Stomach (tissue), 19 donors: ENCODE measurements at places on chromosomes 11 and 22.
A peak's percentile ranks its signal among the peaks of the same experiment; 100 is the strongest.

GRCh38 chr11:69048031-69048693, 570 bp upstream of the TPCN2 start:
- no peak for DNase-seq

GRCh38 chr11:81916451-81916850, 817.2 kb downstream of the FAM181B start:
- no peak for DNase-seq

GRCh38 chr22:31144223-31144622, 3.9 kb upstream of the PLA2G3 start:
- no peak for DNase-seq

DNA sequence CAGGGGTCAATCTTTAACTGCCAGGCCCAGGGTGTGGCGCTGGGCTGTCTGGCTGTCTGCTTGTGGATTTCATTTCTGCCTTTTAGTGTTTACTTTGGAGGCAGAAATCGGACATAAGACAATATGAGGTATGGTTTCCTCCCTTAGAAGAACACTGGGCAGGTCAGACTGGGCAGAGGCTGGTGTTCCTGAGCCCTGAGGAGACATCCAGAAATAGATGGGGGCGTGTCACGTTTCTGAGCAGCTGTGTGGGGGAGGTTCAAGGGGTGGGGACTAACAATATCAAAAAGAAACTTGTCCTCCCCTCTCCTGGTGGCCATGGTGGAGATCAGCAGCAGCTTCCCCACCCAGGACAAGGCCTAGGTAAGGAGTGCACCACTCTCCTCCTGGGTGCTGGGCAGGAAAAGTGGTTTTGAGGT, at the start of gene ART1:
Gene ART1, plus strand, starts transcription at position 312 of the 419 bp plus-strand sequence. CDS start 14,086 bp downstream, outside the sequence.
- DNase-seq = no peak

DNA sequence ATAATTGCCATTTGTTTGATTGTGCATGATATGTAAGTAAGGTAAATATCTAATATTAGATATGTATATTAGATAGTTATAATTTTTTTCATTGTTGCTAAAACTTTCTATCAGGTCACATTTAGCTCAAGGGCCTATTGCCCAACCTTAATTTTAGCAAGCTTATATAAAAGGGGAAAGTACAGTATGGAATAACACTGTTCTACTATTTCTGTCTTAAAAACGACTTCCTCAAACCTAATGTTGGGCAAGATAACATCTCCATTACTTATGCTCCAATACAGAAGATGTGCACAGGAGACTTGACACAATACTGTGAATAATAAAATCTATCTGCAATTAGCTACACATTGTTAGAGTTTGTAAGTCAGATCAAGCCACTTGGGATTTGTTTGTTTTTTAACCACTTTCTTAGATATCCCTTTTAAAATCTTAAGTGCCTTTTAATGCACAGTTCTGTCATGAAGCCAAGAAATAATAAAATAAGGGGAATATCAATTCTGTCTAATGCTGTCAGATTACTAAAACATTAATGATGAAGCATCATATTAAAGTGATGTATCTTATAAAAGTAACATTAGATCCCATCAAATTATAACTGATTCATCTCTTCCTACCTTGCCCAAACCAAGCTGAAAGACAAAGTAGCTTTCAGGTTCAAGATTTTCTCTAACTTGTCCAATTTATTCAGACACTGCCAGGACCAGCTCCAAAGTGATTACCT, 98.1 kb downstream of the SIK3 start:
- no peak for DNase-seq

DNA sequence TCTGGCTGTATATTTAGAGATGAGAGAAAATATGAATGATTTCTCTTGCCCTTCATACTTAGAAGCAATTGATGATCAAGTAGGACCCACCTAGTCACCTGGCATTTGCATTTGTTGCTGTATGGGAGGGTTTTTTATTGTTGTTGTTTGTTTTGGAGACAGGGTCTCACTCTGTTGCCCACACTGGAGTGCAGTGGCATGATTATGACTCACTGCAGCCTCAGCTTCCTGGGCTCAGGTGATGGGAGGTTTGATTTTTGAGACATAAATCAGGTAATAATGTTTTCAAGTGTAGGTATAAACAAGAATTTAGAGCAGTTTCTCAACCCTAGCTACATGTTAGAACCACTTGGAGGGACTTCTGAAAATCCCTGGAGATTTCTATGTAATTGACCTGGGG, 63.0 kb downstream of the TNRC6B start:
- DNase-seq = no peak

DNA sequence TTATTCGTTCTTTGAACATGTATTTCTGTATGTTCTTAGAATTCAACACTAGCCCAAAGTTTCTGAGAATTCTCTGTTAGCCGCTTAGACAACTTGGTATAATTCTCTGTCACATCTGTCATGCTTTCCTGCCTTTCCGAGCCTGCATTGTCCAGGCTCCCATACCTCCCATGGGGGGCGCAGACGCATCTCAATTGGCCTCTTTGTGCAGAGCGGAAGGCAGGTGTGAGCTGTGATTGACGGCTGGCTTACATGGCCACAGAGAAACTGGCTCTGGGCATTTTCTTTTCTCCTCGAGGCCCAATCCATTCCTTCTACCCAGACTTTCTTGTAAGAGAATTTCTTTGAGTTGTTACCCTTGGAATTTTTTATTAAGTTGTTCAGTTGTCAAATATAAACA, 132.7 kb upstream of the SESN3 start:
- no peak for DNase-seq

DNA sequence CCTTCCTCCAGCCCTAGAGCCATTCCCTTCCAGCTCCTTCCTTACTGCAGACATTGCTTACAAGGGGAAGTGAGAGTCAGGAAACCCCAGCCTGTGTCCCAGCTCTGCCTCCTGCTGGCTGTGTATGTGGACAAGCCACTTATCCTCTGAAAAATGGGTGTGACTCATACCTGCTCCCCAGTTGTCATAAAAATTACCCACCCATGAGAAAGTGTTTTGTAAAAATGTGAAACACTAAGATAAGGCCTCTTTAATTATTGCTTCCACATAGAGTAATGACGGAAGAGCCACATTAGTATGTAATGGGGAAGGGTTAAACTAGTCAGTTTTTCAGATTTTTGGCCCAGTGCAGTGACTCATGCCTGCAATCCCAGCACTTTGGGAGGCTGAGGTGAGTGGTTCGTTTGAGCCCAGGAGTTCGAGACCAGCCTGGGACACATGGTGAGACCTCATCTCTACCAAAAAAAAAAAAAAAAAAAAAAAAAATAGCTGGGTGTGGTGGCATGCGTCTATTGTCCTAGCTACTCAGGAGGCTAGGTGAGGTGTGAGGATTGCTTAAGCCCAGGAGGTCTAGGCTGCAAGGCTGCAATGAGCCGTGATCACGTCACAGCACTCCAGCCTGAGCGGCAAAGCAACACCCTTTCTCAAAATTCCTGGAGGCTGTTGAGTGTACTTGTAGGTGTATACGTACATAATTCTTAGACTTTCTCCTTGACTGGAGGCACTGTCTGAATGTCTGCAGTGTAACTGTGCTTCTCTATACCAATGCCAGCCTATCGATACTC, 84.9 kb downstream of the CTTN start:
- peak; percentile 67 for DNase-seq

DNA sequence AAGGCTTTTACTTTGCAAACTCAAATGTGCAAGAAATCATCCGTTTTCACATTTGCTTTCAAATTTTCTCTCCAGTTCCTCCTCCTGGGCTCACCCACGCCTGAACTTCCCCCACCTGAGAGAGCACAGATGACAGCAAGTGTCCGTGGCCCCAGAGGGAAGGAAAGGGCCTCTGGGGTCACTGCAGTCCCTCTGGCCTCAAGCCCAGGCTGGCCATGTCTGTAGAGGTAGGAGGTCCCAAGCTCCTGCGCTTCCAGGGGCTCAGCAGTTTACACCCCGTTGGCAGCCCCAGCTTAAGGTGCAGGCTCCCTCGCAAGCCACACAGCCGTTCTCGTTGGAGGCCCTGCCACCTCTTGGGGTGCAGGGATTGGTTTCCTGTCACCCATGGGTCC, 40.5 kb upstream of the PRDM11 start:
- no peak for DNase-seq

- DNase-seq = no peak
Observed at GRCh38 chr11:61499816-61500491, 8.6 kb upstream of the LRRC10B start.

DNA sequence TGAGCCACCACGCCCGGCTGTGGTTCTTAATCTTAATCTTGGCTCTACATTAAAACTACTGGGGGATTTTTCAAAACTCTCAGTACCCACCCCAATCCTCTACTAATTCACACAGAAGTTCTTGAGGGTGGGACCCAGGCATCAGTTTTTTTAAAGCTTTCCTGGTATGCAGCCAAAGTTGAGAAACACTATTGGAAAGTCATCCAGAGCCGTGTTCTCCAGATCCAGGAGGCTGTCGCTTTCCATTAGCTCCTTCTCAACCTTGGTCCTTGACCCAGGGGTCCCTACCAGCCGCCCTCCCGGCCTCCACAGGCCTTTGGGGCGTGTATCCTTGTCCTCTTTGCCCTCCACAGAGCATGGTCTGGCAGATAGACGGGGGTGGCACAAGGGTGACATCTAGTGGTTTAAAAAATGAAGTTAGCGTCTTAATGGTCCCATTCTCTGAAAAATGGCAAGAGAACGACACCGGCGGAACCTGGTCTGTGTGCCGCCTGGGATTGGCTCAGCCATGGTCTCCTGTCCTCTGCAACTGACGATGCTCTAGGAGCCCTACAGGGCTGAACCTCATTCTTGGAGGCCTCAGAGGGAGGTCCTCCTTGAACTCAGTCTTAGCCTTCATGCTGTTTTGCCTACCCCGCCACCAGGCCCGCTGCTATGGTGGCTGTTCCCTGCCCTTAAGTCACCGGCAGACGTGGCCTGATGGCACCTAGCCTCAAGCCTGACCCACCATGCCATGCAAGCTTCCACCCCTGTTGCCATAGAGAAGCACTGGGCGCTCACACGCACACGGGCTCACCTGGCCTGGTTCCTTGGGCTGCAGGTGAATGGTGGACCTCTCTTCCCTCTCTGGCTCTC, 152.0 kb upstream of the SYN3 start:
- DNase-seq = peak; percentile 60

DNA sequence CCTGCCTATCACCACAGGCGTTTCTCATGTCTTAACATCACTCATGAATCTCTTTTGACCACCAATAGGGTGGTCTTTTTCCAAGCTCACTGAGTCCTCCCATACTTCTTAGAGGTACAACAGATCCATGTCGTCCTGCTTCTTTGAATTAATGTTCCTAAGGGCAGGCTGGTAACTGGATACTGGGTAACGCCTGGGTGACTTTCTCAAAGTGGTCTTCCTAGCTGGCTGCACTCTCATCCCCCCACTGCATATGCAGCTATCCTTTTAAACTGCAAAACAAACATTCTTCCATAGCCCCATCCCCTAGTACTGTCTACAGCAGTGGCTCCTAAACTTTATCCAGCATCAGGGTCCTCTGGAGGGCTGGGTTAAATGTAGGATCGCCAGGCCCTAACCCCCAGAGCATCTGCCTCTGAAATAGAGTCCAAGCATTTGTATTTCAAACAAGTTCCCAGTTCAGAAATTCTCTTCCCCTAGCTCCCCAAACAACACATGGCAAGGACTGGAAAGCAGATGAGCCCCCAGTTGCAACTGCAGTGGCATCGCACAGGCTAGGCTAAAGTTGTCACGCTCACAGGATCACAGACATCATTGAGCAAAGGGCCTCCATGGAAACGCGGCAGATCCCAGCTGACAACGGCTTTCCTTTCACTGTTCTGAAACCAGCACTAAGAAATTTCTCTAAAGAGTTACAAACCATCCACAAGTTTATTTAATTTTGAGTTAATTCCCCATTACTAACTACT, 204.9 kb downstream of the LARGE1 start:
- no peak for DNase-seq

DNA sequence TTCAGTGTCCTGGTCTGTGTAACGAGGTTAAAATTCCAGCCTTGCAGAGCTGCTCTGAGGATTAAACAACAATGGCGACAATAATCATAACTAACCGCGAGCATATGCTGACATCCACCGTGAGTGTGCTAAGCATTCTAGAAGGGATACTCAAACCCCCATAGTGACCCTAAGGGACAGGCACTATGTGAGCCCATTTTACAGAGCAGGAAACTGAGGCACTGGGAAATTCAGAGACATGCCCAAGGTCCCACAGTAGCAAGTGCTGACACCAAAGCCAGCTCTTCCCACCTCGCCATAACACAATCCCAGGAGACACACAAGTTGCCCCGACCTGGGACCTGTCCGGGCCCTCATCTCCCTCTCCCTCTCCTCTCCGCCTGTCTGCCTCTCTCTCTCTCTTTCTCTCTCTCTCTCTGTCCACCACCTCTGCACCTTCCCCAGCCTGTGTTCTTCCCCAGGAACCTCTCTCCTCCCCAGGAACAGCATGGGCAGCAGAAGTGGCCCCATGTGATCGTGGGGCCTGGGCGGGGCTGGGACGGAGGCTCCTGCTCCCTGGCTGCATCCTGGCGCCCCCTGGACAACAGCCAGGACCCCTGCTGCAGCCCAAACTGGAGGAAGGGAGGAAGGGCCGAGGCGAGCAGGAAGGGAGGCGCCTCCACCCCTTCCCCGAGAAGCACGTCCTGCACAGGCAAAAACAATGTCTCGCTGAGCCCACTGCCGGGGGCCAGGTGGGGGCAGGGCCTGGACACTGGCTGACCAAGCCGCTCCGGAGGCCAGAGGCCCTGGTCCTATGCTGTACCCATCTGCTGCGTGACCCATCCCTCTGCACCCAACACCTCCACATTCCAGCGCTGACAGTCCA, 14.8 kb upstream of the MFNG start:
- peak; percentile 67 for DNase-seq

- DNase-seq = no peak
Observed at GRCh38 chr11:120012245-120012644, 125.7 kb downstream of the TRIM29 start.

DNA sequence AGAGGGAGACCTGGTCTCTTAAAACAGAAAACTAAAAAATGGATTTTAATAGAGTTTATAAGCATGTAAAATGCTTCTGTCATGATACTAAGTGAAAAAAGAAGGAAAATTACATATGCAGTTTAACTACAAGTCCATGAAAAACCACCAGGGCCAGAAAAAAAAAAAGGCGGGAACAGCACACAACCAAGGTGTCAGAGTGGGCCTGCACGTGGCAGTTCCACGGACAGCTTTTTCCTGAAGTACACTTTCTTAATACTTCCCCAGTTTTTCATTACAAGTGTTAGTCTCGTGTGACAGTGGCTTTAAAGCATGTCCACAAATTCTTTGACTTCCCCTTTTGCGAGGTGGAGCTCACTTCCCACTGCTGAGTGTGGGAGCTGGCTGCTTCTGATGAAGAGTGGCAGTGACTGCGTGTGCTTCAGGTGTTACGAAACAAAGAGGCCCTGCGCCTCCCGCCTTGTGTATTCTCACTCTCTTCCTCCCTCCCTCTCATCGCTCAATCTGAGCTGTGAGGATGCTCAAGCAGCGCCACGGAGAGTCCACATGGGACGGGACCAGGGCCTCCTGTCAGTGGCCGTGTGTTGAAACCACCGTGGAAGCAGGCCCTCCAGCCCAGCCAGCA, 16.4 kb downstream of the PPM1F start:
- DNase-seq = no peak

DNA sequence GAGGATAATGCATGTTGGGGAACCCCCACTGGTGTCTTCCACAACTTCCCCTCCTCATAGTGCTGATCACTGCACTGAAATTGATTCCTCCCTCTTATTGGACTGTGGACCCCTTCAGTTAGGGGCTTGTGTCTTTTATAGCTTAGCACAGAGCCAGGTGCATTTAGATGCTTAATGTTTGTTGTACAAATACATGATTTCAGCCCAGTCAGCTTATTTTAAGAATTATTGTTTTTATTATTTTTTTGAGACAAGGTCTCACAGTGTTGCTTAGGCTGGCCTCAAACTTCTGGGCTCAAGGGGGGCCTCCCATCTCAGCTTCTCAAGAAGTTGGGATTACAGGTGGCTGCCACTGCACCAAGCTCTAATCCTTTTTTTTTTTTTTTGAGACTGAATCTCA, 8.2 kb downstream of the THY1 start:
- DNase-seq = no peak

- peak; percentile 68 for DNase-seq
Observed at GRCh38 chr11:128039140-128040021, 548.0 kb downstream of the ETS1 start.
